CD4-positive, alpha-beta memory T cell (primary cell): ENCODE measurements at places on chromosomes 7 and 10. TPM values are rescaled to one million over a fixed set of nuclear protein-coding genes. Genes with fewer than 3 reads are reported as not detected.

RBP4 gene
- polyA plus RNA-seq, result not detected

SHH gene
- not detected for polyA plus RNA-seq

HYAL4 gene
- polyA plus RNA-seq, result not detected

GRCh38 chr7:33630359-33630758 lies 275.0 kb upstream of the BMPER start:
- H3K27me3 ChIP-seq, result no peaks in the 10 kb centered on the region
- H3K4me3 ChIP-seq, result no peak overlapping the region
- H3K27ac ChIP-seq, result no peak overlapping the region
- no peaks in the 10 kb centered on the region for H3K36me3 ChIP-seq
- H3K4me1 ChIP-seq, result no peaks in the 10 kb centered on the region
